ENCODE measurements at places on chromosomes 1 and 21.

DNA sequence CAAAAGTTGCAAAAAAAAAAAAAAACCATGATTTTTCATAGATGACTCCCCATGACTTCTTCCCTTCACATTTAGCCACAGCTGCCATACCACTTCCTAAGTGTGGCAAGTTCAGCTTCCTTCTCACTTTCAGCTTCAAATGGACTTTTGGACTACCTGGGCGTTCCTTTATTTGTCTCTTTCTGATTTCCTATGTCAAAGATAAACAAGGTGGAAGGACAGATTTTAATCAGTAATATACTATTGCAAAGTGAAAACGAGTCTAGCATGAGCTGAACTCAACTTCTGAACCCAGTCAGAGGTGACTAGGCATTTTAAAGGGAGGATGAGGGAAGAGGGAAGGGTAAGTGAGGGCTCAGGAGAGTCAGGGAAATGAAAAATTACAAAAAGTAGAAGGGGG, 14.4 kb upstream of the SCCPDH start:
- DNase-seq: no peak

DNA sequence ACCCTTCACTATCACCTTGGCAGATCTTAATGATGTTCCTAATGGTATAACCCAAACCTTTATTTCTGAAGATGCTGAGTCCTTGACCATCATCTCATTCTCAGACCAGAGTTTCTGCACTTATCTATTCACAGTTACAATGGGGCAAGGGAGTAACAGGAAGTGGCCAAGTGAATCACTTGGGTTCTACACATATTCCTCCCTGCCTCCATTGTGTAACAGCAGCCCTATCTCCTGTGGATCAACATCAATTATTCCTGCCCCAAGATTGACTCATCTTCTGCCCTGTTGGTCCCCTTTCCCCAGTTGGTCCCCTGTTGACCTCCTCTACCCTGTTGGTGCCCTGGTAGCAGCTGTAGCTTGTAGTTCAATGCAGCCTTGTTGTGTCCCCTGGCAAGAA, 10.3 kb upstream of the S100A7 start:
- DNase-seq: no peak

- no peak for DNase-seq
These were observed 37.4 kb downstream of the PTP4A2 start for GRCh38 chr1:31900790-31901189.

DNA sequence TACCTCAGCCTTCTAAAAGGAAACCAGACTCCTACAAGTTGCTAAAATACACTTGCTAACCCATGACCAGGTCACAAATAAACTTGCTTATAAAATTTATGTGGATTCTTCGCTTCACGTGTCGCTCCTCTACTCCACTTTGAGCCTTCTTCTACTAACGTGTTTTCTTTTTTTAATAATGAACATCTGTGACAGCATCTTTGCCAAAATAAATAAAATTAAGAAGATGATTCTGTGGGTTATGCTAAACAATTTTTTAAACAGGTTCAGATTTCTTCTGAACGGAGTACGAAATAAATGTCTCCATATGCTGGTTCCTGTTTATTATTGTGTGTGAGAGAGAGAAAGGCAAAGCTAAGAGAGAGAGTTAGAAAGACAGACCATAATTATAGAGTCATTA, 735.8 kb downstream of the LTN1 start:
- DNase-seq: no peak

- DNase-seq: no peak
These were observed 34.6 kb upstream of the ATP1A1 start for GRCh38 chr1:116338400-116338799.

DNA sequence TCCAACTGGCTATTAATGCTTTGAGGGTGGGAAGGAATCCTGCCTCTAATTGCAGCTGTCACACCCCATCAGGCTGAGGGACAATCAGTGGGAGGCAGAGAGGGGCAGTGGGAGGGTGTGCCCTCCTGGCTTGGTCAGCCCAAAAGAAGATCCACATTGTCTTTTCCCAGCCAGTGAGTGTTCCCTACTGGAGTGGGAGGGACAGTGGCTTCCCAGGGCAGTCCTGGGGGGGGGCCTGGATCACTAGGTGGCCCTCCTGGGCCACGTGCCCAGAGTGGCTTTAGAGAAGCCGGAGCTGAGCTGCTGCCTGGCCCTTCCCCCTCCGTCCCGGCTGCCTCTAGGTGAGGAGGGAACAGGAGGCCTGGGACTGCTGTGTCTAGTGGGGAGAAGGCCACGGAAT, 14.0 kb downstream of the INKA2 start:
- DNase-seq: no peak

- DNase-seq: no peak
These were observed 41.5 kb downstream of the LRRC3 start for GRCh38 chr21:44496564-44497550.

DNA sequence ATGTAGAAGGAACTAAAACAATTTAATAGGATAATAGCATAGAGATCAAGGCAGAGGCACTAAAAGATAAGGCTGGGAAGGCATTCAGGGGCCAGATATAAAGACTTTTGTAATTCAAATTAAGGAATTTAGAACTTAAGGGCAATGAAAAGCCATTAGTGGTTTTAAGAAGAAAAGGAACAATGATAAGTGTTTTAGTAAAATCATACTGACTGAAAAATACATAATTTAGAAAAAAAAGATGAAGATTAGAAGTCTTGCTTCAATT, 14.1 kb upstream of the RGS2 start:
- DNase-seq: no peak

GRCh38 chr21:18000981-18001686, 182.0 kb upstream of the C21orf91 start:
- no peak for DNase-seq

- DNase-seq: no peak
These were observed 75.8 kb downstream of the RHOU start for GRCh38 chr1:228810878-228811711.

DNA sequence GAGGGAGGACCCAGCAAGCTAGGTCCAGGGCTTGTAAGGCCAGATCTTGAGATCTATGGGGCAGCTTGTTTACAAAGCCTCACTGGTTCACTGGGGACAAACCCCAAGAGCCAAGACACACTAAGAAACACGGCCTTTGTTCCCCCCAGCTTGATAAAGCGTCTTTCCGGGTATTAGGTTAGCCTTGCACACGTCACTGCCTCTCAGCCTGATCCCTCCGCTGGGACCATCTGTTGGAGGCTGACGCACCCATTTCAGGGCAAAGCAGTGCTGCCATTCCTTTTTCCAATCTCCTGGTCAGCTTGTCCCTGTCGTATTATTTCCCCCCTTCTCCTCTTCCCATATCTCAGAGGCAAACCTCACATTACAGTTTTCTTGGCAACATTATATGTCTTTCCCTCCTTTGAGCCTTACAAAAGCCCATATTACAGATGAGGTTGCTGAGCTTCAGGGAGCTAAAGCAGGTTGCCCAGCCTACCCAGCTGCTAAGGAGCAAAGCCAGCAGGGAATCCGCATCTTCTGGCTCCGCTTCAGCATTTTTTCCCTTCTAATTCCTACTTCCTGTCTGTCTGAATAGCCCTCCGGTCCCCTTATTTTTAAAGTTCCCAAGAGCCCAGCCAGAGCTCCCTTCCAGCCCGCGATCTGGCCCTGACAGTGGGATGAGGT, 4.1 kb downstream of the HEYL start:
- no peak for DNase-seq

- DNase-seq: no peak
These were observed 113.2 kb upstream of the KAZN start for GRCh38 chr1:14485285-14485684.

DNA sequence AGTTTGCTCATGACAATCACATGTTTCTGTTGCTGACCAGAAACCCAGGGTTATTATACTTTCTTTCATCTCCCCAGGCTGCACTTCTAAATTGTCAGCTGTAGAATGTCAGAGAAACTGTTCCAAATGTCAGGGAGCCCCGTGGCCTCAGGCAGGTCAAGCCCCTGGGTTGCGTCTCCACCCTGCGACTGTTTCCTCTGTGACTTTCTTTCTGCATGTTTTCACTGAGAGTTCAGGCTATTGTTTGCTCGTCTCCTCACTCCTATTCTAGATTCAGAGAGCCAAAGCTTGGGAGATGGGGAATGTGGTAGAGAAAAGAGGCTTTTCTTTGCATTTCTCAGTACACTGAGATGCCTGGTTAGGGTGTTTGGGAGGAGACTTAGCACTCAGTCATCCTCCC, 97.4 kb downstream of the CENPF start:
- DNase-seq: no peak

DNA sequence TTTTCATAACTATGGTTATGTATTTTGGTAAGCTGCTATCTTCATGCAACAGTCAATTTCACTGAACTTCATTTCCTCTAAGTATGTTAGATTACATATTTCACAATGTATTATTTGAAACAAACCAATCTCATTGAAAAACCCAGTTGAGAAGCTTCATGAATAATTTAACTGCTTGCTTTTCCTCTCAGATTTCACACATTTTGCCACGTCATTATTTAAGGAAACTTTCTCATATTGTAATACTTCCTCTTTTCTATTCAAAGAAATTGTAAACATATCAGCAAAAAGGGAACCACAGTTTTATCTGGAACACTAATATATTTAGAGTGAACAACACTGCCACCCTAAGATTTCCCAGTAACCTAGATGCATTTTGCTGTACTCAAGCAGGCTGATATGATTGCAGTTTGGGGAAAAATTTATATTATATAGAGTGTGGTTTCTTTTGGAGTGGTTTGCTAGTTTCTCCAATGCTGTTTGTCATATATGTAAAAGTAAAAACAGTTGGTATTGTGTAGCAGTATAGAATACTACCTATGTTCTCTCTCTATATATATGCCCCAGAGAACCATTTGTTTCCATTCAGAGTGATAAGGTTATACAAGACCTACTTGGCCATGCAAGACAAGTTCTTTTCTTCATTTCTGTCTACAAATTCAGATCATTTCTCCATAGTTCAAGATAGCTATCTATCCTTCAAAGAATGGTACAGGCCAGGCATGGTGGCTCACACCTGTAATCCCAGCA, 28.4 kb upstream of the AHCTF1 start:
- no peak for DNase-seq

DNA sequence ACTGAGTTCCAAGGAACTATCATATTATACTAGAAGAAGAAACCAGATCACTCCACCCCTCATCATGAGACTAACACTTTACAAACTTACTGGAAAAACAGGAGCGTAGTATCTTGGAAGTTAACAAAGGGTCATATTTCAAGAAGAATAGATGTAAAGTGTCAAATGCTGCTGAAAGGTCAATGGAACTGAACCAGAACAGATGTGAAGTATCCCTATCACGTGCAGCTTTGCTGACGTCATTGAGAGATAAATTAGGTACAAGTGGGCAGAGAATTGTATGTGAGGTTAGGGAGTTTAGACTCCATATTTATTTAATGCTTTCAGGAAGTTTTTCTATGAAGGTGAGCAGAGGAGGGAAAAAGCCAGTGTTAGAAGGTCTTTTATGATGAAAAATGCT, 483.0 kb downstream of the NCAM2 start:
- no peak for DNase-seq
